T-cell (primary cell): ENCODE measurements at places on chromosomes 4 and X. TPM values are rescaled to one million over a fixed set of nuclear protein-coding genes. Genes with fewer than 3 reads are reported as not detected.

CASP6 gene
- 17.5 TPM for total RNA-seq

YY2 gene
- total RNA-seq = 2.4 TPM

HELT gene
- total RNA-seq = not detected

SMIM10L2A gene
- 1.9 TPM for total RNA-seq

DMP1 gene
- total RNA-seq = not detected

SPP1 gene
- total RNA-seq = 0.89 TPM

GRCh38 chr4:123943976-123944375, 547.4 kb downstream of the SPRY1 start:
- H3K36me3 ChIP-seq = no peaks in the 10 kb centered on the region
- H3K4me1 ChIP-seq = no peaks in the 10 kb centered on the region
- no peaks in the 10 kb centered on the region for H3K27me3 ChIP-seq
- H3K27ac ChIP-seq = no peak overlapping the region
- no peak overlapping the region for H3K4me3 ChIP-seq

- no peaks in the 10 kb centered on the region for H3K27me3 ChIP-seq
- no peak for DNase-seq
- H3K36me3 ChIP-seq = no peaks in the 10 kb centered on the region
These were observed 91.6 kb upstream of the STX18 start for GRCh38 chr4:4633431-4633830.

DNA sequence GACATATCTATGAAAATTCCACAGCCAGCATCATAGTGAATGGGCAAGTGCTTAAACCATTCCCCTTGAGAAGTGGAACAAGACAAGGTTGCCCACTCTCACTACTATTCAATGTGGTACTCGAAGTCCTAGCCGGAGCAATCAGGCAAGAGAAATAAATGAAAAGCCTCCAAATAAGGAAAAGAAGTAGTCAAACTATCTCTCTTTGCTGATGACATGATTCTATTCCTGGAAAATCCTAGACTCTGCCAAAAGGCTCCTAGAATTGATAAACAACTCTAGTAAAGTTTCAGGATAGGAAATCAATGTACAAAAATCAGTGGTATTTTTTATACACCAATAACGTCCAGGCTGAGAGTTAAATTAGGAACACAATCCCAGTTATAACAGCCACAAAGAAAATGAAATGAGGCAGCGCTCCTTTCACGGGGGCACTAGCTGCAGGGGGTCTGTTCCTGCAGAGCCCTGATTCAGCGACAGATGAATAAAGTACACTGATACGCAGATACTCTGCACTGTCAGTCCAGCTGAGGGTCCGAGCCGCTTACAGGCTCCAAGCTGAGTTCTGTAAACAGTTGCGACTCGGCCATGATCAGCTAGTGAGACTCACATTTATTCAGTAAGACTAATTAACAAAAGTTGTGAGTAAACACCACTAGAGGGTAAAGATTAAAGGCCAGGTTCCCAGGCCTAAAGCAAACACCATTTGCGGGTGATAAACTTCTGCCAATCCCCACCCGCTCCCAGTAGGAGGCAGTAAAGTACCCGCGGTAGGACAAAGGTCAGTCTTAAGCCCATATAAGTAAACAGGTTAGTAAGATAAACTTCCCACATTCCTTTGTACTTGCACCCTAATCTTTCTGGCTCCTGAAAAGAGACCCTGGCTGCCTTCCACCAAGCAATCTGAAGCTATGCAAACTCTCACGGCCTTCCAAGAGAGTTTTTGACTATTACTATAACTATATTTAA, 290.6 kb upstream of the GRID2 start:
- DNase-seq = no peak
- H3K27ac ChIP-seq = no peak overlapping the region
- no peaks in the 10 kb centered on the region for H3K4me1 ChIP-seq
- H3K27me3 ChIP-seq = no peaks in the 10 kb centered on the region
- H3K4me3 ChIP-seq = no peak overlapping the region

DNA sequence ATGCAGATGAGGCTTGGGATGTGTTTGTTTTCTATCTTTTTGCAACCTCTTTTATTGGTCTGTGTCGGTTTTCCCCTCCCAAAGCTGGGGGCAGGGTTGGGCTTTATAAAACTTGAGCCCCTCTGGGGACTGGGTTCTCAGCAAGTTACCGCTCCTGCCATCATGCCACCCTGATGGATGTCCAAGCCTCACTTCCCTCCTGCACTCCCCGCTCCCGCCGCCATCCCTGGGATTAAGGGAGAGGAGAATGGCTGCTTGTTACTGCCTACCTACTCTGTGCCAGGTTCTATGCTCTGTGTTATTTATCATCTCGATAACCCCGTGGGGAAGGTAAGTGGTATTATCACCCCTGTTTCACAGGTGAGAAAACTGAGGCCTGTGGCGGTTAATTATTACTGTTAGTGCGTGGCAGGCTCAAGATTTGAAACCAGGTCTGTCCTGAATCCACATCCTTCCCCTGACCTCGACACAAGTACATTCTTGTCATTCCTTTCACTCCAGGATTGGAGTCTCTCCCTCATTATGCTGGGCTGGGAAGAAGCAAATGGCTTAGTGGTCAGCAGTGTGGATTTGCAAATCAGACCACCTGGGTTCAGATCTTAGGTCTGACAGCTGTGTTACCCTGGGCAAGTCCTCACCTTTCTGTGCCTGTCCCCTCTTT, 4.5 kb downstream of the UBA1 start:
- H3K4me3 ChIP-seq = no peak overlapping the region
- peaks cover 21% of the 10 kb centered on the region for H3K4me1 ChIP-seq
- peaks cover 19% of the 10 kb centered on the region for H3K36me3 ChIP-seq
- no peak overlapping the region for H3K27ac ChIP-seq
- no peaks in the 10 kb centered on the region for H3K27me3 ChIP-seq
- no peak for DNase-seq

GRCh38 chr4:8050180-8050554, 108.4 kb downstream of the ABLIM2 start:
- H3K4me1 ChIP-seq = no peaks in the 10 kb centered on the region
- no peaks in the 10 kb centered on the region for H3K36me3 ChIP-seq
- DNase-seq = no peak
- H3K27ac ChIP-seq = no peak overlapping the region
- H3K4me3 ChIP-seq = no peak overlapping the region

DNA sequence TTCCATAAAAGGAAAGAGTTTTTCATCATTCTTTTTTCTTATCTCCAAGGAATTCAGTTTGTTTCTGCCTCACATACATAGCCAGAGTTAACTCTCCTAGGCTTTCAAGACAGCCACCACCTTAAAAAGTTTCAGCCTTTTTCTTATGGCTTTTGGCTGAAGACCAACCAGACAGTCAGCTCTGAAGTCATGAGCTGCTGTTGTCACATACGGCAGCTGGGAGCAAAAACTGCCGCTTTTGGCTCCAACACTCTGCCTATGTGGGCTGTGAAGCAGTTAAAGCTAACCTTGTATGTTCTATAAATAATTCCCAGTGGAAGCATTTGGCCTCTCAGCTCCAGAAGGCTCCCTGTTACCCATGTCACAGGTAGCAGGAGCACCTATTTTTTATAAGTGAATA, 104.1 kb downstream of the KLHL4 start:
- no peaks in the 10 kb centered on the region for H3K4me1 ChIP-seq
- H3K4me3 ChIP-seq = no peak overlapping the region
- no peak for DNase-seq
- no peaks in the 10 kb centered on the region for H3K27me3 ChIP-seq
- no peaks in the 10 kb centered on the region for H3K36me3 ChIP-seq

DNA sequence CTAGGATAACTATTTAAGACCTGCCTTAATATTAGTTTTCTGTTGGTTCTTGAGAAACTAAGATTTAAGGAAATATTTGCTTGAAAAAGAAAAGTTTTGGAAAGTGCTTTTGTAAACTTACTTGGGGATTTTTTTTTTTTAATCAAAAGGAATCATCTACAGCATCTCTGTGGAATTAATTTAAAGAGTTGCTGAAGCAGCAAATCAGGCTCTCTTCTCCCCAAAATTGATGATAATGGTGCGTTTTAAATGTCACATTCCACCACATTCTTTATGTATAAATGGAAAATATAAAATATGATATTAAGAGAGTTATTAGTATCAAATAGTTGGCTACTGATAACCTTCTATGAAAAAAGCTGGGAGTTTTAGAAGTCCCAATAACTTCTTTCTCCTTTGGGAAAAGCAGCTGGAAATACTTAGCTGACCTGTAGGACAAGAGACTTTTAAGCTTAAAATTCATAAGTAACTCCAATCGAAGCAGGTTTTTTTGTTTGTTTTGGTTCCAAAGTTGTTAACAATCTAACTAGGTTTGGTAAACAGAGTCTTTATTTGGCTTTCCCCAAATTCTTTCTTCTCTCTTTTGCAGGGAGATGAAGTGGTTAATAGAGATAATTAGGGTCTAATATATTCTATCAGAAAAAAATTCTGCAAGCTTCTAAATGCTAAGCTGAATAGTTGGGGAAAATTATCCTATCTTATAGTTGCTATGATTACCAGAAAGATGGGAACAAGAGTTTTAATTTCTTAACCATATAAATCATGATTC, 4.4 kb downstream of the KLF3 start:
- H3K27ac ChIP-seq = peak overlapping the region; percentile 85
- H3K4me3 ChIP-seq = no peak overlapping the region
- no peaks in the 10 kb centered on the region for H3K27me3 ChIP-seq
- H3K36me3 ChIP-seq = no peaks in the 10 kb centered on the region
- DNase-seq = no peak
